ENCODE measurements at places on chromosomes 16 and 17. TPM values are rescaled to one million over a fixed set of nuclear protein-coding genes. Genes with fewer than 3 reads are reported as not detected.

SPATA2L gene
- total RNA-seq: 6.1 TPM

KLHDC4 gene
- 20.4 TPM for total RNA-seq

HS3ST6 gene
- total RNA-seq: not detected

EPX gene
- total RNA-seq: not detected

CLEC3A gene
- not detected for total RNA-seq

LRRC37A2 gene
- total RNA-seq: 4.9 TPM

C17orf113 gene
- 0.17 TPM for total RNA-seq

MYH8 gene
- not detected for total RNA-seq

SPN gene
- not detected for total RNA-seq
